ENCODE measurements at places on chromosomes 1 and 21.
A peak's percentile ranks its signal among the peaks of the same experiment; 100 is the strongest.

- DNase-seq: no peak
Measured at GRCh38 chr1:85448358-85448757, 16.6 kb downstream of the DDAH1 start.

GRCh38 chr1:154878371-154879037 is 8.4 kb upstream of the KCNN3 start:
- DNase-seq: peak; percentile 90

DNA sequence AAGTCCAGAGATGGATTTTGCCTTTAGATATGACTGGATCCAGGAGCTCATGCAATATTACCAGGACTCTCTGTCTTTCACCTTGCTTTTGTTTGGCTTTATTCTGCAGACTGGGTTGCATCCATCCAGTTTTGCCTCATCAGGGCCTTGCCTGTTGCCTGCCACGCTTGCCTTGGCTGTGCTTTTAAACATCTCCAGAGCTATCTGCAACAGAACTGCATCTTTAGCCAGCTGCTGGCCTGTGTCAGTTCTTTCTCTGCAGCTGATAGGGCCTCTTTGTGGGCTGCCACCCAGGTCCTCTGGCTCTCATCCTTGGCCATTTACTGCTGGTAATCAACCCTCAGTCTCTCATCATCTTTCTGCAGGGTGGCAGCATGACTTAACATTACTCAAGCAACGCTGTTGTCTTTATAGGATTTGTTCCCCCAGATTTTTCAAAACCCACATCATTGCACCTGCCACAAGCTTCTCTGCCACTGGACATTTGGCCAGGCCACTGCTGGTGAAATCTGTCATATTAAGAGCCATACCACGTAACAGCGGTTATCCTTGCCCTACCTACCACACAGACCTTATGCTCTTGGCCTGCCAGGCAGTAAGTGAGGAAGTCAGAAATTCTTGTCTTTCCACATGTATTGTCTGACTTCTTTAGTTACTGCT is 24.4 kb upstream of the HUNK start:
- no peak for DNase-seq

GRCh38 chr1:53057127-53057526 is 4.9 kb upstream of the PODN start:
- no peak for DNase-seq

- peak; percentile 77 for DNase-seq
Measured at GRCh38 chr1:247448107-247448791, 9.7 kb downstream of the OR2B11 start.

- peak; percentile 3 for DNase-seq
Measured at GRCh38 chr21:28991861-28992525, 684 bp downstream of the LTN1 start.

DNA sequence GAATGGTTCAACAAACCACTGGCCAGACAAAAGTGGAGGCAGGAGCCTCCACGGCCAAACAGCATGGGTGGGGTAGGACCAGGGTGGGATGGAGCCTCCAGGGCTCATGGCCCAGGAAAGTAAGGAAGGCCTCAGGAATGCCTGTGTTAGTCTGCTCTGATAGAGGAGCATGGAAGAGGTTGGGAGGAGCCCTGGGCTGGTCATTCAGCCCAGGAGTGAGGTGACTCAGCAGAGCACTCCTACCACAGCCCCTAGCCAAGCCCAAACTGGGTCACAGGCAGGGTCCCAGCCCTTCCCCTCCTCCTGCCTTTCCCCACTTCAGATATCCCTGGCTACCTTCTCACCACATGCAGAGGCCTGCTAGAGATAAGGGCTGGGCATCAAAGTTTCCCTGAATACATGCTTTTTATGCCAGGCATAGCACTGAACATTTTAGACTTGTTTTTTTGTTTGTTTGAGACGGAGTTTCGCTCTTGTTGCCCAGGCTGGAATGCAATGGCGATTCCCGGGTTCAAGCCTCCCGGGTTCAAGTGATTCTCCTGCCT is 3.1 kb upstream of the SHISA4 start:
- no peak for DNase-seq

GRCh38 chr21:42533963-42534355 is 20.3 kb downstream of the SLC37A1 start:
- DNase-seq: no peak

DNA sequence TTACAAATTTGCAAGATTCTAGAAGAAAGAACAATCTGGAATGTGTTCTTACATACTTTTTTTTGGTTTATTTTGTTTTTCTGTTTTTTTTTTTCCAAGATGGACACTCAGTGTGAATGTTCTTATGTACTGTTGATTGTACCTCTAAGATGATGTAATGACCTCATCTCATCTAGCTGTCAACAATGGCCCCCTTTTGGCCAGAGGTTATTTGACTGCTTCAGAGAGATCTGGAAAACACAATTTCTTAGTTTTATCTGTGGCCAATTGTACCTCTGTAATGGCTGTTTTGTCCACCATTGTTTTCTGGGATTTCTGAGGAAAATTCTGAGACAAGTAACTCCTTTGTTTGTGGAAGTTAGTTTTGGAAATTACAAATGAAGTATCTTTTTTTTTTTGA is 38.9 kb downstream of the ST6GALNAC3 start:
- DNase-seq: no peak

All from iPS-NIHi11 (cell line).